ENCODE measurements at places on chromosomes 16 and 17.

DNA sequence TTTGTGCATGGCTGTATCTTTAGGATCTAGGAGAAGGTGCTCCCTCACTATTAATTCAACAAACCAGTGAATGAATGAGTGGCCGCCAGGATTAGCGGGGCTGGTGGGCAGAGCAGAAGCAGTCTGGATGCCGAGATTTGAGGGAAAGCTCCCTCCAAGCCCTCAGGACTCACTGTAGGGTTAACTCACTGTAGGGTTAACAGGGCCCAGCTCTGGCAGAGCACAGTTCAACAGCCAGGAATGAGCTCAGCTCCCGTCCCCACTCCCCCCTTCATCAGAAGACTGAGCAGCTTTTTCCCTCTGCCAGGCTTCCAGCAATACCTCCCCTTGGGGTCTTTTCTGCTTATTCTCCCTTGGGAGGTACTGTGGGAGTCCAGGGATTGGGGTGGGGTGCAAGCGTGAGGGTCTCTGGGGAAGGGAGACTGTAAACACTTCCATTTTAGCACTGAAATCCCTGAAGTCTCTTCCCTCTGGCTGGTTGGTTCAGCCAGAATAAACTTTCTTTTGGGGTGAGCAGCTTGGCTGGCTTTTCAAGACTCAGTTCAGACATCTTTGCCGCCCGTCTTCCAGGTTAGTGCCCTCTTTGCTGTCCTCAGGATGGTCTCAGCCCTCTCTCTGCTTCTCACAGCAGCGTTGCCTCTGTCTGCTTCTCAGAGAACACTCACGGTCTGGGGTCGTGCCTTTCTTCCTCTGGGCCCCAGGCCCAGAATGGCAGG is 53.7 kb upstream of the WSB1 start:
- no peak for DNase-seq

- DNase-seq: no peak
Observed at GRCh38 chr17:6940186-6940649, 55.6 kb upstream of the ALOX12 start.

GRCh38 chr17:31582151-31582907 is 190.9 kb downstream of the RAB11FIP4 start:
- no peak for DNase-seq

DNA sequence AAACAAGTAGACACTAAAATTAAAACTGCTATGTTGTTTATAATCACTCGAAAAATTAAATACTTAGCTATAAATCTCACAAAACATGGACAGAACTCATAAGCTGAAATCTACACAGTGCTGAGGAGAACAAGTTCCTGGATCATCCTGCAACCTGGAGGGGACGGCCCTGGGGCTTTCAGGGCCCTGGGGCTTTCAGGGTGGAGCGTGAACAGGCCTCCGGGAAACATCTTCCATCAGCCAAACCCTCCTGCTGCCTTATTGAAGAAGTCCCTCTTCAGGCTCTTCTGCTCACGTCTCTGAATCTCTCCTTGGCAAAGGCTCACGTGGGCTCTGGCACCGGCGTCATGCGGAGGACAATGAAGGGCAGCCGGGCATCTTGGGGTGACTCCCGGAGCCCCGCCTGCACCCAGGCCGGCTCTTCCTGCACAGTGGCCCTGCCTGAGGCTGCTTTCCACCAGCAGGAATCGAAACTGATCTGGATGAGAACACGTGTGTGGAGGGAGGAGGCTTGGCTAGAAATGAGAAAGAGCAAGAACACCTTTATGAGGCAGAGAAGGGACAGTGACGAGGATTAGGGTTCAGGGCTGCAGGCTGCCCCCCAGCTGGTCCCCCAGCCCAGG is 127.3 kb downstream of the CDRT15L2 start:
- DNase-seq: no peak

- no peak for DNase-seq
Observed at GRCh38 chr16:78116946-78117345, 17.5 kb downstream of the WWOX start.

GRCh38 chr17:31593806-31594205 is 202.3 kb downstream of the RAB11FIP4 start:
- no peak for DNase-seq

DNA sequence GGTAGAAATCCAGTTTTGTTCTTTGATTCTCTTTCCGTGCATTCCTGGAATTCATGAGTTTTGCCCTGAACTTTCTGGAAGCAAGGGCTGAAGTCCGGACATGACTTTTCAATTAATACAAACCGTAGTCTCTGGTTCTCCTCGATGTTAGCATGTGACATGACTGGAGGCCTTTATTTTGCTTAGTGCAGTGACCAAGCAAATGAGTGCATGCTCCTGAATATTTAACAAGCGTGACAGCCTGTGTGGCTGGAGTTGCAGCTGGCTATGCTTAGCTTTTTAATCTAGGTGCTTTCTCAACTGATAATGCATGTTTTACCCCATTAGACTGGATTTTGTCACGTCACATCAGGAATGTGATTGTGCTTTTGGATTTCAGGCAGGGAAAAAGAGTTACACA is 302.1 kb downstream of the MAP2K6 start:
- no peak for DNase-seq
